Retinal pigment epithelial cell (primary cell): ENCODE measurements at places on chromosomes 13 and 19.

DNA sequence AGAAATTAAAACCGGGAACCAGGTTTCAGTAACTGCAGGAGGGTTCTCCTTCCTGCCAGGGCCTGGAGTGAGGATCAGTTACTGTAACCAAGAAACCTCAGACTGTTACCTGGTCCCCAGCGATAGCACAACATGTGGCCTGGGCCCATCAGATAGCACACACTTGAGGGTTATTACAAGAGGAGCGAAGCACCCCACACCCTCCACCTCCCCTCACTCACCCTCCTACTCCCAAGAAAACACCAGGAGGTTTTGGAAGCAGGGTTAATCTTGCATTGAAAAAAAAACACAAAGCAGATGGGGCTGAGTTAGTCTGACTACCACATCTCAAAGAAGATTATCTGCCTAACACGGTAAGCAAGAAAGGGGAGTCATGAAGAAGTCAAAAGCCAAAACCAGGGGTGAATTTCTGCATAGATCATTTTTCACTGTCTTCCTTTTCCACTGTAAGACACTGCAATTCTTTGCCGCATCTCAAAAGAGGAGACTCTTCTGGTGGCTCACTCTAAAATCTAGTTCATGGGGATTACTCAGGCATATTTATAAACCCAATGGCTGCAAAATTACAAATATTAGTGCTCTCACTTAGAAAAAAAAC, 75.9 kb upstream of the DOCK9 start:
- DNase-seq = no peak

- no peak for DNase-seq
These were observed 480.5 kb upstream of the SLITRK1 start for GRCh38 chr13:84362777-84363176.

DNA sequence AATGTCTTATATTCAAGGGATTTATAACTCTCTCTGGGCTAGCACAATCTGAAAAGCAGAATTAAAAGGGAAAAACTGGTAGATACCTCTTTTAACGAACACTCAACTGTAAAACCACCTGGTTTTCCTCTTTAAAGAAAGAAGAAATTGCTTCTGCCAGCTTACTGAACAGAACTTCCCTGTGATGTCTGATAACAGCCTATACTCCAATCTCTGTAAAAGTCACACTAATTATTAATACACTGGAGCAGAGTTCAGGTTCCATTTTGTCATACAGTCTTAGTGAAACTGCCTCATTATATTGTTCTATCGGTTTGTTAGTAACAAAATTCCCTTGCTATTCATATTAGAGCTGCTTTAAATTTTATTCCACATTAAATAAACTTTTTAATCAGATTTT, 251.0 kb upstream of the STARD13 start:
- DNase-seq = no peak

GRCh38 chr19:45766869-45767346, 2.1 kb downstream of the SIX5 start:
- DNase-seq = no peak

DNA sequence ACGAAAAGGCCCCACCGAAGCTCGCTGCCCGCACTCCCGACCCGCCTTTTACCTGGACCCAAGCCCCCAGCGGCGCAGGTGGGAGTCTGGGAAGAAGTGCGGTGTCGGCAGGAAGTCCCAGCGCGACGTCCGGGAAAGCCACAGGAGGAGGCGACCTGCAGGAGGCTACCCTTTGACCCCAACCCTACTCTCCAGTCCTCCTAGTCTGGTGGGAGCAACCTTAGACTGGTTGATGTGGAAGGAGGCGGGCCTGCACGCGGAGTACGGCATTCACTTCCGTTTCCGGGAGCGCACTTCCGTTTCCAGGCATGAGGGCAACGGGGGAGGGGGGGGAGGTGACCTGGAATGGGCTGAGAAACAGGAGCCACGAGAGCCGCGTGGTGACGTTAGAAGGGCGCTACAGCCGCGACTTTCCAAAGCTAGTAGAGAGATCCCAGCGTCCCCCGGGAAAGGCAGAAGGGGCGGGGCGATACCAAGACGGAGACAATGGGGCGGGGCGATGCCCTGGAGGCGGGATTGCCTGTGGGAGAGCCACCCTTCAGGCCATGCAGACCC, 28.5 kb downstream of the ZNF266 start:
- DNase-seq = peak; percentile 26
